ENCODE measurements at places on chromosomes 4 and X. TPM values are rescaled to one million over a fixed set of nuclear protein-coding genes. Genes with fewer than 3 reads are reported as not detected.

DNA sequence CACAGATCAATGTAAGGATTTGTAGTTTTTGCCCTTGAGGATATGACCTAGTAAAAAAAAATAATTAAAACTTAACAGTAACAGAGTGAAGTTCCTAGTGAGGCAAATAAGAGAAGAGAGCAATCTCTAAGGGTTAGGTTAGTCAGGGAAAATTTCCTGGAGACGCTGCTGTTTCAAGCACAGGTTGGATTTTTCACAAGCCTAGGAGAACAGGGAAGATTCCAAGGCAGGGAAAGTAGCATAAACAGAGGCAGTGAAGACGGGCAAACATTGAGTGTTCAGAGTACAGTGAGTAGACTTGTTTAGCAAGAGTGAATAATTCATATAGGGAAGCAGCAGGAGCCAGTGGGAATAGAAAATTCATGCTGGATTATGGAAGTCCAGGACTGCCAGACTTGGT lies 212.8 kb downstream of the SPANXN3 start:
- no peaks in the 10 kb centered on the region for H3K27me3 ChIP-seq
- H3K4me1 ChIP-seq: no peaks in the 10 kb centered on the region
- no peaks in the 10 kb centered on the region for H3K36me3 ChIP-seq
- H3K27ac ChIP-seq: no peak overlapping the region
- DNase-seq: no peak

DNA sequence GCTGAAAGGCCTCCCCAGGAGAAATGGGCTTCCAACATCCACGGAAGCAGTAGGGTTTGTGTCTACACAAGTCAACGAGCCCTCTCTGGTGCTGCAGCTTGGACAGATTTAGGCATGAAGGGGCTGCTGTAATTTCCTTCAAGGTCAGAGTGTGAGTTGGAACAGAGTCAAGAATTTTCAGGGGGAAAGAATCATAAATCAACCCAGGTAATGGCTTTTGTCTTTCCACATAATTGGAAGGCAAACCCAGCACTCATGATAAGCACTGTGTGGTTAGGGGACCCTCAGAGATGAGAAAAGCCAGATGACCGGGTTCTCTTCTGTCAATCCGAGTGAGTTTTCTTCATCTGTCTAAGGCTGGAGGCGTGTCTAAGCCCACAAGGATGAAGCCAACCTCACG lies 78.6 kb upstream of the MXRA5 start:
- H3K27ac ChIP-seq: no peak overlapping the region
- H3K4me1 ChIP-seq: no peaks in the 10 kb centered on the region

GRCh38 chr4:129223945-129224344 lies 128.0 kb downstream of the C4orf33 start:
- H3K4me1 ChIP-seq: peaks cover 35% of the 10 kb centered on the region
- no peaks in the 10 kb centered on the region for H3K27me3 ChIP-seq
- no peak for DNase-seq
- H3K27ac ChIP-seq: no peak overlapping the region
- H3K4me3 ChIP-seq: no peak overlapping the region
- peaks cover 3% of the 10 kb centered on the region for H3K36me3 ChIP-seq

DNA sequence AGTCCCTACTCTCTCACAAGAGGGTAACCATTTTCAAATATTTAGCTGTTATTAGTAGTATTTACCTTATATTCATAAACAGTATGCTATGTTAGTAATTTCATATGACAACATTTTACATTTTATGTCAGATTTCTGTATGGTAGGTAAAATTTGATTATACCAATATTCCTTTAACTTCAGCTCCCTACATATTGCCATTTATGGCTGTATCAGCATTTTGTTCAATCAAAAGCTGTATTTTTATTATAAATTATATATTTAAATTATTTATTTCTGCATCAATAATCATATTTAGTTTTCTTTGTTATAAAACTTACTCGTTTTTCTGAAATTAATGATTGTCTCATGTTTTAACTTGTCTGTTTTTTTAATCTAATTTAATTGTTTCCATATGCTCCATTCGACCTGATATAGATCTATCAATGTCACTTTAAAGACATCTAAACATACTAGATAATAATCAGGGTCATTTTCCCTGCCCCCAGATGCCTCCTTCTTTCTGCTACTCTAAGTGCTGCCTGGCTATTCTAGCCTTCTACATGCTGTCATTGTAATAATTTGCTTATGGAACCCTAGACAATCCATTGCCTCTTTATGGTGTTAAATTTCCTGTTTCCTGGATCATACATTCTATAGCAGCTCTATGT lies 1976.7 kb upstream of the ADGRL3 start:
- H3K4me1 ChIP-seq: no peaks in the 10 kb centered on the region

GRCh38 chr4:166432842-166433241 lies 559.8 kb downstream of the TLL1 start:
- no peaks in the 10 kb centered on the region for H3K27me3 ChIP-seq
- peaks cover 13% of the 10 kb centered on the region for H3K4me1 ChIP-seq
- no peak overlapping the region for H3K4me3 ChIP-seq
- no peak overlapping the region for H3K27ac ChIP-seq

GRCh38 chr4:189765736-189766135 lies 174.9 kb upstream of the FRG1 start:
- no peak overlapping the region for H3K27ac ChIP-seq
- H3K36me3 ChIP-seq: no peaks in the 10 kb centered on the region
- H3K4me1 ChIP-seq: no peaks in the 10 kb centered on the region
- DNase-seq: no peak
- H3K4me3 ChIP-seq: no peak overlapping the region

Gene NPNT
- total RNA-seq: 2.7 TPM
